Activated T-cell treated with anti-CD3 and anti-CD28 coated beads, Interleukin-2, amount 50 U/mL, for 48 hours (primary cell): ENCODE measurements at places on chromosomes 7 and 10.

DNA sequence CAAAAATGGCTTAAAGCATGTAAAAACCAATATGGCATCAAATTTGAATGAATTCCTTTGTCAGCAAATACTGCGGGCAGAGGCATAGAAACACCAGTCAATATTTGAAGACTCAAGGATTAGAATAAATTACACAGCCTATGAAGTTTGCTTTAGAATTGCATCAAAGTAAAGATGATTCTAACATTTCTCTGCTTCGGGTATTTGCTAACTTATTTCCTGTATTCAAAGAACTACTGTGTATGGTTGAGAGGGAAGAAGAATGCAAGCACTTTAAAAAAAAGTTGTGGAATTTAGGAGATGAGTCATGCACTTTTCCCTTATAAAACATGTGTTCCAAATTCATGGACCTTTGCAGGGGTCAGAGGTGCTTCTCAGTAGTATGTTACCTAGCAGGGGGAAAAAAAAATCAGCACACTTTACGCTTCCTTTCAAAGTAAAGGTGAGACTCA lies 90.1 kb downstream of the PIP4K2A start:
- DNase-seq = no peak

DNA sequence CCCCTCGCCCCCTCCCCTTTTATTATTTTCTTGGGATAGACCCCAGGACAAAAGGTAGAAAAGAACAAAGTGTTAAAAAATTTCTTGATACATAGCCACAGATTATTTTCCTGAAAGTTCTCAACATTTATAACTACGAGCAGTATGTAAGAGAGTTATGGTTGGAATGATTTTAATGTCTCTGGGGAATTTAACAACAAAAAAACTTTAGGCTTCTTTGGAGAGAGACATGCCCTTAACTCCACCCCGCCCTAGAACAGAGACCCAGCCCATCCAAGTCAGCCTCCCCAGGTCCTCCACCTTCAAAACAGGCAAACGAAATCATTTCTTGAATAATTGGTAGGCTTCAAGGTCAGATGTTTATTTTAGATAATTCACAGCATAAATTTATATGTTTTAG lies 97.1 kb downstream of the TCF7L2 start:
- no peak for DNase-seq

DNA sequence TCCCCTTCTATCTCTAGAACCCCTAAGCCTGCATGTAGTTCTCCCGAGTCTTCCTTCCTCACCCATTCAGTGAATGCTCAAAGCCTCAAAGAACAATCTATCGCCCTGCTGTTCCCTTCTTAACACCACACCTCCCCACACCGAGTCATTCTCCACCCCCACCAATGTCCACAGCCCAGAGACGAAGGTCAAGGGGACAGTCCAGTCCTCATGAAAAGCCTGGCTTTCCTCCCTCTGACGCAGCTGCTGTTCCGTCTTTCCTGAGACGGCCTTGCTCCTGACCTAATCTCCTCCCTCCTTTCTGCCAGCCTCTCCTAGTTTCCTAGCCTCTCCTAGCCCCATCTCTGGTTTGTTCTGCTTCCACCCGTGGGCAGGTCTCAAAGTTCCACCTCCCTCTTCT lies 9.2 kb downstream of the MOSPD3 start:
- no peak for DNase-seq

DNA sequence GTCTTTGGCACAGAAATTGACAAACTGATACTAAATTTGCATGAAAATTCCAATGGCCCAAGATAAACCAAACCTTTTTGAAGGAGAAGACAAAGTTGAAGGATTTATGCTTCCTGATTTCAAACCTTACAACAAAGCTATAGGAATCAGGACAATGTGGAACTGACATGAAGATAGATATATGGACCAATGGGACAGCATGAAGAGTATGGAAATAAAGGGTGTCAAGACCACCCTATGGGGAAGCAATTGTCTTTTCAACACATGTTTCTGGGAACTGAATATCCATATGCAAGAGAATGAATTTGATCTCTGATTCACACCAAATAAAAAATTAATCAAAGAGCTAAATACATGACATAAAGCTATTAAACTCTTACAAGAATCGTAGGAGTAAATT lies 77.2 kb upstream of the ADARB2 start:
- no peak for DNase-seq

- DNase-seq = peak; percentile 22
Measured at GRCh38 chr7:51141451-51142003, 175.1 kb downstream of the COBL start.

DNA sequence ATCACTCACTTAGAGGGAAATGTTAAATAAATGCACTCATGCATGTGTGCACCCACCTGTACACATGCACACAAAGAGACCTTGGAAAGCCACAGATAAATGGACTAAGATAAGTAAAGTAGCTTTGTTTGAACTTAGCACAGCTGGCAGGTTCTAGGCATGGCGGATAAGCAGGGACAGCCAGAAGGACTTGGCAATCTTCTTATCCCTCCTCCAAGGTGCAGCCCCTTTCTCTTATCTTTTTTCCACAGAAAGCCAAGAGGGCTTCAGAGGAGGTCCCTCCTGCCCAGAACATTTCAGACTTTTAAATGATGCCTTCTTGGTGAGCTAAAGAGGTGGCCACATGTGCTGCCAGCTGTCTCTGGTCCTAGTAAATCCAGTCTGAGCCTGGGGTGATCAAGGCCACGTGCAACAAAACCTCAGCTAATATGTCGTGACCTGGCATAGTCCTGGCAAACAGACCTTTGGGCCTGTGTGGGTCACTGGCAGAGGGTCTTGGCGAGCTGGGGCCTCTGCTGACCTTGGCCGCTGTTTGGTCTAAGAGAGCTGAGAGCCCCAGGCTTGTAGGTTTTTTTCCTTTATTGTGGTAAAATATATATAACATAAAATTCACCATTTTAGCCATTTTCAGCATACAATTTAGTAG lies 43.2 kb upstream of the SLC35B4 start:
- no peak for DNase-seq
